ENCODE measurements at places on chromosomes 11 and 22. TPM values are rescaled to one million over a fixed set of nuclear protein-coding genes. Genes with fewer than 3 reads are reported as not detected.

The CCDC89 gene
- 4.6 TPM for polyA plus RNA-seq

The APOL5 gene
- polyA plus RNA-seq = not detected

DNA sequence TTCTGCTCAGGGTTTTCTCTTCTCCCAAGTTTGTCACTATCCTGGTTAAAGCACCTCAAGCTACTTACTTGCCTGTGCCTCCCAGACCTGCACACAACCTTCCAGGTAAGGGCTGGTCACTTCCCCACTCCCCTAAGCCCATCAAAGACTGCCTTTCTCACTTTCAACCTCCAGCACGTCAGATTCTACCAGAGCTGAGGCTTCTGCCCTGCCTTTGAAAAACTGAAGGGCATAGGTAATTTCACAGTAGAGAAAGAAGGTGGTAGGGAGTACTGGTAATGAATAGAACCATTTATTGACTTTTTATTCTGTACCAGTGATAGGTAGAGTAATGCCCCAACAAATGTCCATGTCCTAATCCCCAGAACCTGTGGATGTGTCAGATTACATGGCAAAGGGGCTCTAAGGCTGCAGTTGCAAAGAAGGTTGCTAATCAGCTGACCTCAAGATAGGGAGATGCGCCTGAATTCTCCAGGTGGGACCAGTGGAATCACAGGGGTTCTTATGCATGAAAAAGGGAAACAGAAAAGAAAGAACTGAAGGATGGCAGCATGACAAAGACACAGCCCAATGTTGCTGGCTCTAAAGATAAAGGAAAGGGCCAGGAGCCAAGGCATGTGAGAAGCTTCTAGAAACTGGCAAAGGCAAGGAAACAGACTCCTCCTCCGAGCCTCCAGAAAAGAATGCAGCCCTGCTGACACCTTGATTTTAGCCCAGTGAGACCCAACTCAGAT lies 89.0 kb downstream of the SLC1A2 start:
- DNase-seq = no peak

GRCh38 chr11:9714272-9714940 lies 50.5 kb downstream of the SWAP70 start:
- DNase-seq = no peak

DNA sequence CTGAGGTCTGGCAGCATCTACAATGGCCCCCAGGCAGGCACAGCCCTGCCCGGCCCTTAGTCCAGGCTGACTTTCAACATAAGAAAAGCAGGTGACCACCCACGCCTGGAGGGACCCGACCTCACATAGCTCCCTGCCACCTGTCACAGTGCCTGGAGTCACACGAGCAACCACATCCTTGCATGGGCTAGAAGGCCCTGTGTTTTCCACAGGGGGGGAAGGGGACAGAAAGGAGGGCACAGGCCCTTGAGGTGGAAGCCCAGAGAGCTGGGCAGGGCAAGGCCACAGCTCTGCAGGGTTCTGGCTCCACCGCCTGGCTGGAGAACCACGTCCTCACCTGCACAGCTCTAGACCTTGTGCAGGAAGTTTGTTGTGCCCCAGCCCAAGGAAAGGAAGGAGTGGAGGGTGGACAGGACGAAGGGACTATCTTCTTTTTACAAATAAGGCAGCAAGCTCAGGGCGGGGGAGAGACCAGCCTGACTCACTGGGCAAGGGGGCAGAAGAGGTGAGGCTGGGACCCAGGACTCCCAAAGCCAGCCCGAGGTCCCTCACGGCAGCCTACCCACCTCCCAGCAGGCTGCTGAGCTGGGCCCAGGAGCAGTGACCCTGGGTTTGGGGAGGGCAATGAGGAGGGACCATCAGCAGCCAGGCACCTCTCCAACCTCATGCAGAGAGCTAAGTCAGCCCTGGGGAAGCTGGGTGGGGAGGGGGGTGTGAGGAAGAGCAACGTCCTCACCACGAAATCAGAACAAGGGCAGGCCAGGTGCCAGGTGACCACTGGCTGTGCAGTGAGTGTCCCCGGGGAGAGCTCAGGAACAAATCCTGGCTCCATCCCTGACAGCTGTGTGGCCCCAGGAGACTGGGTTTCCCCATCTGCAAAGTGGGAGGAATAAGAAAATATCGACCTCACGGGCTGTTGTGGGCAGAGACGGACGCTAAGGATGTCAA lies 4.3 kb downstream of the C1QTNF6 start:
- no peak for DNase-seq

GRCh38 chr11:56495117-56495516 lies 3.9 kb upstream of the OR5M8 start:
- DNase-seq = no peak

GRCh38 chr11:120581313-120581712 lies 69.8 kb downstream of the GRIK4 start:
- DNase-seq = no peak

- no peak for DNase-seq
These were observed 67.4 kb upstream of the CLTCL1 start for GRCh38 chr22:19358703-19359553.
